T-helper 1 cell (primary cell): ENCODE measurements at places on chromosomes 12 and 14.

DNA sequence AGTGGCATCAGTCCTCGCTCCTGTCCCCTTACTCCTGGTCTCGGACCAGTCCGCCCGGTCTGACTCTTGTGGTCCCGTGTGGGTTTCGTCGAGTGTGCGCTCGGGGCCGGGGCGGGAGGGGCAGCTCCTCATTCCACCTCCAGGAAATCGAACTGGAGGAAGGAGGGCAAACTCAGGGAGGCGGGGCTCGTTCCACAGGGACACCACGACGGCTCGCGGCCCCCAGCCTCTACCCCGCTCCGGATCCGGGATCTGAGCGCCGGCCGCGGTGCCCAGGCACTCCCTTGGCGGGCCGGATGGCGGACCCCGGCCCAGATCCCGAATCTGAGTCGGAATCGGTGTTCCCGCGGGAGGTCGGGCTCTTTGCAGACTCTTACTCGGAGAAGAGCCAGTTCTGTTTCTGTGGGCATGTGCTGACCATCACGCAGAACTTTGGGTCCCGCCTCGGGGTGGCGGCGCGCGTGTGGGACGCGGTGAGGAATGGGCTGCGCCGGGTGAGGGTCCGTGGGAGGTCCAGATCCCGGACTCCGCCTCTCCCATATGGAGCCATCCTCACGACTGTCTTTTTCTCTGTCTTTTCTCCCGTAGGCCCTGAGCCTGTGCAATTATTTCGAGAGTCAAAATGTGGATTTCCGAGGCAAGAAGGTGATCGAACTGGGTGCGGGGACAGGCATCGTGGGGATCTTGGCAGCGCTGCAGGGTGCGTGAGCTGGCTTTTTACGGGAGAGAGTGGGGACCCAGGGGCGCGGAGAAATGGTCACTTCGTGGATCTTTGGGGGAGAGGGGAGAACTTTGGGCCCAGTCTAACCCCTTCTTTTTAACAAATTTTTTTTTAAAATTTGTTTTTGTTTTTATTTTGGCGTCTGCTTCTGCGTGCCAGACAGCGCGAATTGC is at the start of gene EEF1AKMT3:
TSS of gene EEF1AKMT3 (plus strand) at position 186 of the 894 bp plus-strand sequence. CDS start at position 297, 111 bp downstream.
- no peak for DNase-seq

DNA sequence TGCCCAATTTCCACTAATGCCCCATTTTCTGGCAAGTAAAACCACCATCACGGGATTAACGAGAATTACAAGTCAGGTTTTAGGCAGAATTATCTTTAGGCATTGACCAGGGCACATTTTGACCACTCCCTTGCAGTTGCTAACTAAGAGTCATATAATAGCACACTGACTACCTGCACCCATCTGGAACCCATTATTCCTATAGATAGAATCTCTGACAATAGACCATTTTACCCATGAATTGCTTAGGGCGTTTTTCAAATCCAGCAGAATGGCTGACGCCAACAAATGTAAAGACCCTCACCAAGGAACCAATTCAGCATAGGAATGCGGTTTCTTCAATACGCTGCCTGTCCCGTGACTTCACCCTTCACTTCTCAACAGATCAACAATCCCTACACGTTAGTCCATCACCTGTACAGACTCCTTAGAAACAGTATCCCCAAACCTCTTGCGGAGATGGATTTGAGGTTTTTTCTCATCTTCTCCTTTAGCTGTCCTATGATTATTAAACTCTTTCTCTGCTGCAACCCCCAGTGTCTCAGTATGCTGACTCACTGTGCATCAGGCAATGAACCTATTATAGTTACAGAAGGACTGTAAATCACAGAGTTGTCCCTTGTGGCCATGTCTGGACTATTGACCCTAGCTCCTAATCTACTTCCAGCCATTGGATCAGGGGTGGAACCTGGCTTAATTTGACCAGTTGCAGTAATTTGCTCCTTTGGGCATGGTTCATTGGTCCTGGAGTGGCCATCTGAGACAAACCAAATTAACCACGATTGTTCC is 177.3 kb upstream of the PLXNC1 start:
- no peak for DNase-seq

DNA sequence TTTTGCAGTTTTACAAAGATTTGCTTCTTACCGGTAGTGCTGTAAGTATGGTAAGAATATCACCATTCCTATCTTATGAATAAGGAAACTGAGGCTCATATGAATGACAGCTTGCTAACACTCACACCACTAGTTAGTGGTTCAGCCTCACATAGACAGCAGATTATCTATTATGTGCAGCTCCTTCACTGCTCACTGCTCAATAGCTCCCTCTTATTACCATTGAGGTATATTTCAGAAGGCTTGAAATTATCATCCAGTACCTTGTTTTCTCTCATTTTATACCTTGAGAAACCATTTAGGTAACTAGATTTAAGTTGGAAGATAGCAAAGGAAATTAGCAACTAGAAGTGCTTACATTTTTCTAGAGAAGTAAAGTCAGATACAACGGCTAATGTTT is 15.5 kb downstream of the RIC8B start:
- DNase-seq = no peak

DNA sequence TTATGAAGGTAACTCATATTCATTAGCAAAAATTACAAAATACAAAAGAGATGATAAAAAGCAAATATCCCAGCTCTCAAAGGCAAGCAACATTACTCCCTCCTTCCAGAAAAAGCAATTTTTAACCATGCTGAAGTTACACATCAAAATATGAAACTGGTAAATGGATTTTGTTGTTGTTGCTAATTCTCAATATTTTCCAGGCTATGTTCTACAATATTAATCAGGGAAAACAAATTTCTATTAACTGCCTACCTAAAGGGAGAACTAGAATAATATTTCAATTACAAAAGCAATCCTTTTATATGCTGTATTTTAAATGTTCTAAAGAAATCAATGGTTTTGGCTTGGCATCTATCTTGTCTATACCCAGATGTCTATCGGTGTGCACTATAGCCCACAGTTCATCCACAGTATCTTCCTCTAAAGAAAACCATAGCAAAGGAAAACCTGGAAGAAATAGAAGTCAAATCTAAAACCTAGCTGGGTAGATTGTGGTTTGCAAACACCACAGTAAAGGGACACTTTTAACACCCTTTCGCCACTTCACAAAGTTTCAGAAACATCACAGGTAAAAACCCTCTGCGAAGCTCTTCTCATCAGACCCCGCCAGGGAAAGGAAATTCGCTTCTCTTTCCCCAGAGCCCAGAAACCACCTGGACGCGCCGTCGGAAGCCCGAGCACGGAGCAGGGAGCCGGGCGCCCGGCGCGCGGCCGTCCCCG is 32.0 kb downstream of the TC2N start:
- no peak for DNase-seq

- DNase-seq = no peak
Measured at GRCh38 chr12:92601680-92602079, 101.1 kb upstream of the PLEKHG7 start.
